ENCODE measurements at places on chromosomes 1 and 21.
A peak's percentile ranks its signal among the peaks of the same experiment; 100 is the strongest.

- no peak for DNase-seq
These were observed 19.9 kb upstream of the PTCH2 start for GRCh38 chr1:44862829-44863401.

GRCh38 chr1:228305721-228306152 is 97.9 kb downstream of the OBSCN start:
- DNase-seq = no peak

DNA sequence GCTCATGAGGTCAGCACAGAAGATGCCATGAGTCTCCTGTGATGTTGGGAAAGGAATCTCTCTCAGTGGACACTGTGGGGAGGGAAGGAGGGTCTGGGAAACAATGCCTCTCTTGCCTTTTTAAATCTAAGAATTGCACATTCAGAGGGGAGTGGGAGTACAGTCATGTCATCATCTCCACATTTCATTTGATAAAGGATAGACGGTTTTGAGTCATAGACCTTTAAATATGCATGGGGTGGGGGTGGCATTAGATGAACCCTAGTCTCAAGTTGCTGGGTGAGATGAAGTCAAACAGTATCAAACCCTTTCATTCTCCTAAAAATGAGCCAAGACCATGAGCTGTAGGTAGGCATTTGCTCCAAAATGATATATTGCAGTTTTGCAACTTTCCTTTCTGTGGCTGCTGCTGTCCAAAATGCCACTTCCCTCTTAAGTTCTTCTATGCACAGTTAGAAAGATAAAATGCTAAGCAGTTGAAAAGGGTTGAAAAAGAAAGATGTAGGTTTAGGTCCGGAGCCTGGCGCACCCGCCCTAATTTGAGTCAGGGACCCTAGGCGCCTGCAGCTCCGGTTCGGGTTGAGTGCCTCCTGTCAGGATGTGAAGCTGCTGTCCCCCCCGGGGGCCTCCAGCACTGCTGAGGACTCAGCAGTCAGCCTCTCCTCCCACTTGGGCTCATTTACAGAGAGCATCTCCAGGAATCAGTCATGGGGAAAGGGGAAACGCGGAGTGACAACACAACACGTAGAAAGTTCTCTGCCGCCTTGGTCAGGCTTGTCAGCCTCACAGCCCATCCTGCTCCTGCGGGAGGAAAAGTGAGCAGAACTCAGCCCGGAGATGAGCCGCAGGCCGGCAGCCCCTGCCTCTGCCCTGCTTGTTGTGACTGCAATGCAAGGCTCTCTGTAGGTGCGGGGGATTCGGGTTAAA is 479.3 kb upstream of the RUNX1 start:
- DNase-seq = peak; percentile 83

GRCh38 chr1:215466361-215466760 is 100.7 kb upstream of the KCTD3 start:
- no peak for DNase-seq

DNA sequence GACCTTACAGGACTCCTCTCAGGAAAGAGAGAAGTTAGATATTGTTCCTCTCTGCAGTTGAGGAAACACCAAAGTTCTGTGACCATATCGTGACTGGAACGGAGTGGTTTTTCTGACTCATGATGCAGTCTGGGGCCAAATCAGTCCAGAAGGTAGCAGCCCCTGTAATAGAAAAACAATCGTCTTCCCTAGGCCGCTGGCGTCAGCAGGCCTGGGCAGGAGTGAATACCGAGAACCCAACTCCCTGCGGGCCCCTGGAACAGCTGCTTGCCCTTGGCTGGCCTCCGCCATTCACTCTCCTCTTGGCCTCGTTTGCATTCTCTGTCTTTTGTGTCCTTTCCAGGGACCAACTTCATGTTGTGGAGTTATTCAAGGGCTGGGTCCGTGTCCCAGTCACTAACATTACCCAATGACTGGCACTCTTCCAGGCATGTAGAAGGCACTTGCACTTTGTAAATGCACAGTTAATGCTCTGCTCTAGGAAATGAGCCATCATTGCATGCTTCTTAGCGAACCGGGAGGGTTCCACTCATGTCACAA is 10.9 kb upstream of the CD101 start:
- DNase-seq = peak; percentile 88

- DNase-seq = no peak
These were observed 168.4 kb upstream of the C21orf91 start for GRCh38 chr21:17987382-17988101.

DNA sequence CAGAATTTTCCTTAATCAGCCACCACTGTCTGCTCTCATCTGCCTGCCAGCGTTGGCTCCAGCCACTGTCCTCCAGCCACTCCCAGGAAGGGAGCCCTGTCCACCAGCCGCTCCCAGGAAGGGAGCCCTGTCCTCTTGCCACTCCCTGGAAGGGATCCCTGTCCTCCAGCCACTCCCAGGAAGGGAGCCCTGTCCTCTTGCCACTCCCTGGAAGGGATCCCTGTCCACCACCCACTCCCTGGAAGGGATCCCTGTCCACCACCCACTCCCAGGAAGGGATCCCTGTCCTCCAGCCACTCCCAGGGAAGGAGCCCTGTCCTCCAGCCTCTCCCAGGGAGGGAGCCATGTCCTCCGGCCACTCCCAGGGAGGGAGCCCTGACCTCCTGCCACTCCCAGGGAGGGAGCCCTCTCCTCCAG is 726.5 kb downstream of the PTPRU start:
- DNase-seq = no peak

GRCh38 chr1:179921472-179921871 is 33.1 kb upstream of the CEP350 start:
- no peak for DNase-seq

Measured in MV-4-11 (cell line).